Smooth muscle cell of bladder (primary cell): ENCODE measurements at places on chromosomes 7 and 10. TPM values are rescaled to one million over a fixed set of nuclear protein-coding genes. Genes with fewer than 3 reads are reported as not detected.

The UPK3B gene
- 0.46 TPM in 1 of 2 replicates, not detected in the other for total RNA-seq

The CFAP70 gene
- total RNA-seq = 0.71 and 0.92 TPM in 2 replicates

The ABCC2 gene
- 1.6 and 2.4 TPM in 2 replicates for total RNA-seq

The TAS2R5 gene
- total RNA-seq = 0.57 and 0.92 TPM in 2 replicates

The ABCF2 gene
- total RNA-seq = 60.3 and 62.2 TPM in 2 replicates

The FAM25C gene
- total RNA-seq = not detected in 2 replicates

The PPP1R9A gene
- total RNA-seq = 0.14 and 0.18 TPM in 2 replicates

The SFTPA1 gene
- total RNA-seq = not detected in 2 replicates

The ADCY1 gene
- 0.18 and 0.28 TPM in 2 replicates for total RNA-seq

The SERPINE1 gene
- total RNA-seq = 233 and 240 TPM in 2 replicates

The NPFFR1 gene
- under 0.01 TPM in 1 of 2 replicates, not detected in the other for total RNA-seq

The BTBD16 gene
- total RNA-seq = under 0.01 TPM in 1 of 2 replicates, not detected in the other

The HACD1 gene
- total RNA-seq = 24.7 and 41.5 TPM in 2 replicates

The IKZF1 gene
- not detected in 2 replicates for total RNA-seq

The CHST15 gene
- 1.00 and 1.4 TPM in 2 replicates for total RNA-seq

The PTPN12 gene
- total RNA-seq = 22.6 and 24.6 TPM in 2 replicates

The STAG3 gene
- 0.28 TPM in 2 replicates for total RNA-seq

The SRI gene
- 80.6 and 135 TPM in 2 replicates for total RNA-seq

The HECW1 gene
- 3.1 and 3.8 TPM in 2 replicates for total RNA-seq

The NEURL1 gene
- total RNA-seq = 0.57 and 1.6 TPM in 2 replicates

The CTTNBP2 gene
- 0.28 and 2.3 TPM in 2 replicates for total RNA-seq

The IDI2 gene
- not detected in 2 replicates for total RNA-seq

The SPAG6 gene
- total RNA-seq = not detected in 2 replicates

The PDZD7 gene
- 0.28 and 1.1 TPM in 2 replicates for total RNA-seq

The ACTL6B gene
- not detected in 2 replicates for total RNA-seq

The CBLL1 gene
- total RNA-seq = 9.2 and 9.9 TPM in 2 replicates

The CCL24 gene
- 0.28 TPM in 1 of 2 replicates, not detected in the other for total RNA-seq

The SLC16A12 gene
- total RNA-seq = not detected in 2 replicates

The DNAJC12 gene
- total RNA-seq = 4.3 and 9.6 TPM in 2 replicates

The GRID2IP gene
- not detected in 2 replicates for total RNA-seq

The CAMK1D gene
- 6.3 TPM in 2 replicates for total RNA-seq

The LIPK gene
- not detected in 2 replicates for total RNA-seq

The INMT gene
- total RNA-seq = 13.4 and 21.8 TPM in 2 replicates

The NUTM2B gene
- 0.28 and 0.37 TPM in 2 replicates for total RNA-seq

The CTBP2 gene
- total RNA-seq = 48.5 and 59.6 TPM in 2 replicates

The ADO gene
- total RNA-seq = 15.5 and 17.7 TPM in 2 replicates

The HGF gene
- 340 and 462 TPM in 2 replicates for total RNA-seq

The NPY4R gene
- 0.71 and 1.1 TPM in 2 replicates for total RNA-seq

The SLIT1 gene
- under 0.01 TPM in 1 of 2 replicates, not detected in the other for total RNA-seq

The THAP5 gene
- 20.5 and 21.3 TPM in 2 replicates for total RNA-seq

The WDFY4 gene
- not detected in 2 replicates for total RNA-seq

The CPEB3 gene
- total RNA-seq = 0.43 and 0.55 TPM in 2 replicates

The CDK13 gene
- total RNA-seq = 42.4 and 58.1 TPM in 2 replicates

The VAX1 gene
- not detected in 2 replicates for total RNA-seq

The GPNMB gene
- total RNA-seq = 58.6 and 163 TPM in 2 replicates

The INHBA gene
- 30.6 and 38.9 TPM in 2 replicates for total RNA-seq

The PAX4 gene
- total RNA-seq = not detected in 2 replicates

The ACADSB gene
- total RNA-seq = 6.8 and 8.0 TPM in 2 replicates

The ELOVL3 gene
- total RNA-seq = 0.85 and 1.2 TPM in 2 replicates

The CXCL12 gene
- 135 and 150 TPM in 2 replicates for total RNA-seq
